ENCODE measurements at places on chromosomes 11 and 22.

DNA sequence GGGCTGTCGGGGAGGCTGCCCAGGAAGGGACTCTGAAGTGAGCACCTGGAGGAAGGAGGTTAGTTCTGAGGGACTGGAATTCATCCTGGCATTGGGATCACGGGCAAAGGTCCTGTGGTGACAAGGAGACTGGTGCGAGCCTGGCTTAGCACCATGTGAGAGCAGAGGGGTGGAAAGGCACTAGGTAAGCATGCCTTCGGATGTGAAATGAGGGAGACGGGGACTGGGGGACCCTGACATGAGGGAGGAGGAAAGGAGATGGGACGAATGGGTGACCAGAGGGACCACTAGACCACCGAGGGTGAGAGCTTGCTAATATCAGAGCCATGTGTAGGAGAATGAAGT lies 3.1 kb upstream of the VPREB1 start:
- DNase-seq = no peak

- DNase-seq = no peak
These were observed 875.8 kb downstream of the BRD1 start for GRCh38 chr22:48951836-48952235.

DNA sequence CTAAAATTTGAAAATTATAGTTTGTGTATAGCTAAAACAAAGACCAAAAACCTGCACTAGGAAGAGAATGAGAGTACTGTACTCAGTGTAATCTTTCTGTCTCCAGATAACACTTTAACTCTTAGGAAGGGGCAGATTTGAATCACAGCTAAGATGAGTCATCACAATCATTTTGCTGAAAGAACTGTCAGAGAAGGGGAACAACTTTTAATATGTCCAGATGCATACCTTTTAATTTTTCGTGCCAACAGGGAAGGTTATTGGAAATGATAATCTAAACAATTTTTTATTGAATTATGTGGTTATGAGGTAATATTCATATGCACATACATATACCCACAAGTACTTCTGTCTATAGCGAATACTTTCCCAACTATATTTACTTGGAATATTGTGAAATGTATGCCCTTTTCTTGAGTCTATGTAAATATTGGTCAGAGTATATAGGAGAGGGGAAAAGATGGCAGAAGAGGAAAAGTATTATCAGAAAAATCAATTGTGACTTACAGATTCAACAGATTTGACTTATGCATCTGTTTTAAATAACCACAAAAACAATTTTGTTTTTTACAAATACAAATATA lies 51.1 kb upstream of the MUC15 start:
- no peak for DNase-seq

GRCh38 chr11:26493616-26494015 lies 78.4 kb downstream of the MUC15 start:
- no peak for DNase-seq

GRCh38 chr11:120302001-120302805 lies 22.9 kb upstream of the TLCD5 start:
- no peak for DNase-seq

DNA sequence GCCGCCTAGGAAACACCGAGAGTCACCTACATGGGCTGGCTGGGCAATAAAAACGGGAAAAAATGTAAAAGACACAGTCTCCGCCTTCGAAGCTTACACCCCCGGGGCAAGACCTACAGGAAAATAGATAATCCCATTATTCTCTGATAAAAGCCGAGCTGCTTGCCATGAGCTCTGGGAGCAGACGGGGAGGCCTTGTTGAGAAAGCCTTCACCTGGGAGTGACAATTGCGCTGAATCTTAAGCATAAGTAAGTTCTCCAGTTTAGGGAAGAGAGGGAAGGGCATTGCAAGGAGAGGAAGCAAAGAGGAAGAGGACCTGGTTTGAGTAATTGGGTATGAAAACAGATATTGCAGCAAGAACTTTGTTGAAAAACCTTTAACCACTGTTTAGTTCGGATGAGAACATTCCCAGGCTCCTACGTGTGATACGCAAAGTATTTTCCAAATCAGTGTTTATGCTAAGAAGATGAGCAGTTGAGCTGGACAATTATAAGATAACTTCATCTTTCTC lies 813 bp upstream of the BTBD10 start:
- DNase-seq = no peak

All from activated naive CD8-positive, alpha-beta T cell treated with anti-CD3 and anti-CD28 coated beads, Interleukin-2, amount 50 U/mL, for 16 hours (primary cell).